A375 (cell line): ENCODE measurements at places on chromosomes 4 and X. TPM values are rescaled to one million over a fixed set of nuclear protein-coding genes. Genes with fewer than 3 reads are reported as not detected.

The ADAMTS3 gene
- total RNA-seq, result 5.0 and 5.2 TPM in 2 replicates

The GAR1 gene
- 26.4 and 30.1 TPM in 2 replicates for total RNA-seq

The HELQ gene
- total RNA-seq, result 15.3 and 17.7 TPM in 2 replicates

The BMPR1B gene
- 0.60 and 0.98 TPM in 2 replicates for total RNA-seq

The UGT2B10 gene
- not detected in 2 replicates for total RNA-seq

The RGN gene
- 0.19 TPM in 1 of 2 replicates, not detected in the other for total RNA-seq

The POLA1 gene
- 26.7 and 27.5 TPM in 2 replicates for total RNA-seq

The ODAM gene
- not detected in 2 replicates for total RNA-seq

The GABRG1 gene
- 0.58 and 0.72 TPM in 2 replicates for total RNA-seq

The ANXA10 gene
- total RNA-seq, result 0.45 and 0.50 TPM in 2 replicates

The PITX2 gene
- 4.8 and 4.9 TPM in 2 replicates for total RNA-seq

The FHDC1 gene
- total RNA-seq, result 0.80 and 0.87 TPM in 2 replicates

The PHOX2B gene
- total RNA-seq, result not detected in 2 replicates

The USP11 gene
- 73.3 and 80.0 TPM in 2 replicates for total RNA-seq

The BTK gene
- not detected in 2 replicates for total RNA-seq

The RPS6KA6 gene
- not detected in 2 replicates for total RNA-seq

The F9 gene
- total RNA-seq, result not detected in 2 replicates

The GLRB gene
- 3.9 and 4.7 TPM in 2 replicates for total RNA-seq

The SNCA gene
- total RNA-seq, result 11.4 and 12.3 TPM in 2 replicates

The SEC24D gene
- 16.9 and 17.7 TPM in 2 replicates for total RNA-seq

The BEX3 gene
- total RNA-seq, result 186 and 209 TPM in 2 replicates

The UNC5C gene
- 0.58 and 0.91 TPM in 2 replicates for total RNA-seq

The MAGEA10 gene
- total RNA-seq, result 10.1 and 12.9 TPM in 2 replicates

The LRP2BP gene
- 0.15 and 0.24 TPM in 2 replicates for total RNA-seq

The TRIM61 gene
- total RNA-seq, result not detected in 2 replicates

The GUCY1A1 gene
- total RNA-seq, result 0.34 TPM in 1 of 2 replicates, not detected in the other

The TAF7L gene
- total RNA-seq, result not detected in 2 replicates

The DGAT2L6 gene
- not detected in 2 replicates for total RNA-seq

The SCLT1 gene
- total RNA-seq, result 14.7 and 17.8 TPM in 2 replicates

The ZNF157 gene
- total RNA-seq, result 0.04 and 0.11 TPM in 2 replicates

The GBA3 gene
- total RNA-seq, result not detected in 2 replicates

The RIBC1 gene
- total RNA-seq, result 1.4 and 3.1 TPM in 2 replicates

The FHL1 gene
- 3.5 and 4.2 TPM in 2 replicates for total RNA-seq

The RTL3 gene
- 0.34 TPM in 1 of 2 replicates, not detected in the other for total RNA-seq

The ACE2 gene
- 0.15 TPM in 1 of 2 replicates, not detected in the other for total RNA-seq

The UBE2A gene
- total RNA-seq, result 24.9 and 27.9 TPM in 2 replicates

The GPR50 gene
- not detected in 2 replicates for total RNA-seq

The N4BP2 gene
- total RNA-seq, result 9.4 and 11.3 TPM in 2 replicates
